ENCODE measurements at places on chromosomes 11 and 22.

- DNase-seq, result no peak
Observed at GRCh38 chr11:78525720-78526119, 48.9 kb downstream of the NARS2 start.

DNA sequence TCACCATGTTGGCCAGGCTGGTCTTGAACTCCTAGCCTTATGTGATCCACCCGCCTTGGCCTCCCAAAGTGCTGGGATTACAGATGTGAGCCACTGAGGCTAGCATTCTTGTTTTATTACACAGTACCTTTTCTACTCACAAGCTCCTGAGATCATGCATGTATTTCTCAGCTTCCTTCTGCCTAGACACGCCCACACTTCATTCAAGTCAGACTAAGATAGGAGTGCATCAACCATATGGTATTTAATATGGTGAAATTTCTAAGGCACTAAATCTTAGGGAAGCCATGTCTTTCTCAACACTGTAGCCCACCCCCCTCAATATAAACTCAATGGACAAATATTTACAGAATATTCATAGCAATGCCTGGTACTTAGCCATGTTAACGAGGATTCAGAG is 62.1 kb downstream of the SLC25A17 start:
- DNase-seq, result no peak

DNA sequence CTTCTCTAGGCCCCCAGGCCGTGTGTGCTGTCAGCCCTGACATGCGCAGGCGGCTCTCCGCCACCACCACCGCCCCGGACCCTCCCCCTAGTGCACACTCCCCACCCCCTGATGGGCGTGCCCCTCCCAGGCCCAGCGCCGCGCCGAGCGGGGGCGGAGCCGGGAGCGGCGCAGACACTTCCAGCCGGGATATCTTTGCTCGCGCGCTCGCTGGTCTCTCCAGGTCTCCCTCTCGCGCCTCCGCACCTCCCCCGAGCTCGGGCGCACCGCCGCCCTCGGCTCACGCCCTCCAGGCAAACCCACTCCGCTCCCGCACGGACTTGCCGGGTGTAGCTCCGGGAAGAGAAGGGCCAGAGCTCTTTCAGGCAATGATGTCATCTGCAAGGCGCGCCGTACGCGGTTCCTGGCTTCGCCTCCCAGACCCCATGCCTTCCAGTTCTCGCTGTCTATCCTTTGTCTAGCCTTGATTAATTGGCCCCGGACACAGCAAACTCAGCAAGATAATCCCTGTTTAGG is at the start of gene SCN3B:
Gene SCN3B, minus strand, starts transcription at position 59 of the 516 bp plus-strand sequence. CDS start 823 bp downstream, outside the sequence.
- DNase-seq, result no peak

DNA sequence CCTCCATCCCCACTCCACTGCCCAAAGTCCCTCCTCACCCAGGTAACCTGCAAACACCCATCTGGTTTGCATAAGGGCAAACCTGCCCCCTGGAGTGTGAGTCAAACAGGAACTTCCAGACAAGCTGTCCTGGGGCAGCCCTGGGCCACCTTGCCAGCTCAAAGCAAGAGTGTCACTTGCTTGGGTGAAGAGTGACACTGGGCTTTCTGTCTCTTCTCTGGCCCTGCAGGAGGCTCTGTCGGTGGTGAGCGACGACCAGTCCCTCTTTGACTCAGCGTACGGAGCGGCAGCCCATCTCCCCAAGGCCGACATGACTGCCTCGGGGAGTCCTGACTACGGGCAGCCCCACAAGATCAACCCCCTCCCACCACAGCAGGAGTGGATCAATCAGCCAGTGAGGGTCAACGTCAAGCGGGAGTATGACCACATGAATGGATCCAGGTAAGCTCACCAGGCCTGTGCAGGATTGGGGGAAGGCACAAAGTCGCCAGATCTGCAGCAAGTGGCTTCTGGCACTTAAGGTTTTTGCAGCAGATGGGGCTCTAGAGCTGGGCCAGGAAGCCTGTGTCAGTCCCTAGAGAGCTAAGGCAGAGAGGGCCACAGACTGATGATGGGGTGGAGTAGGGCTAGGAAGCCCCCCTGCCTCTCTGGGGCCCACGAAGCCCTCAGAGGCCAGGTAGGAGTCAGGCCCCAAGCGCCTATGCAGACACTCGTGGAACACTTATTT is 64.2 kb downstream of the FLI1 start:
- no peak for DNase-seq

DNA sequence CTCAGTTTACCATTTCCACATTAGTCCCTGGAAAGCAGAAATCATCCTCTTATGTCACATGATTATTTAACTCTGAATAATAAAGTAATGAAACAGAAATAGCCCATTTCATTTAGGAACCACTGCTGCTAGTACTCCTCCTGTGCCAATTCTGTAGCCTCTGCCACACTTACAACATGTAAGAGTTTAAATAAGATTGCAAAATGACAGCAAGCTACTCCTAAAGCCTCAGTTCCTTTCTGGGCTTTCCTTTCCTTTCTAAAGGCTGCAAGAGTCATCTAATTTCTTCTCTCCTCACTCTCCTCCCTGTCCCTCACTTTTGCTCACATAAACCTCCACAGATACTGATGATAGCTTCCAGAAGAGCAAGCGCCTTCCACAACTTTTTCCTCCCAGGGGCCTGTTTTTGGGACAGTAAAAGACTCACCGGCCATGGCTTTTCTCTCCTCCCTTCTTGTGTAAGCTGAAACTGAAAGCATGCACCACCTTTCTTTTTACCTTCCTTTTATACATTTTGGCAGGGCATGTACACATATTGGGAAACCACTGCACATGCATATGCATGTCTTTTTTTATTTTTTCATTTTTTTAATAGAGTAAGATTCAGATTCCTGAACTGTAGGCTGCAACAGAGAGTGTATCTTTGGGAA is 38.5 kb downstream of the CARD18 start:
- DNase-seq, result no peak

- no peak for DNase-seq
Observed at GRCh38 chr11:73157101-73158010, 15.2 kb upstream of the FCHSD2 start.

GRCh38 chr22:19061471-19062138 is 60.6 kb downstream of the DGCR2 start:
- no peak for DNase-seq

DNA sequence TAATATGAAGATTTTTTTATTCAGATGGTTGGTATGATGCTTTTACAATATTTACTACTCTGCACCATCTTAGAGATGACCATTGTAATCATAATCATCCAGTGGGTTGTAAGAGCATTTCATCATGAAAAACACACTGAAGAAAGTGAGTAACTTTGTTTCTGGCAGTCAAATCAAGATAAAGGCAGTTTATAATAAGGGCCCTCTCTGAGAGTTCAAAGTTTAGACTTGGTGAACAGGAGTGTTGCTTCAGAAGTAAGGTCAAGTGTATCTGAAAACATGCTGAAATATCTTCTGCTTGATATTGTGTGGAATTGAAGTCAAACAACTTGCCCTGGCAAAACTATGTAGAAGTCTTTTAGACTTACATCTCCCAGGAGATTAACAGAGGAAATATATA is 19.5 kb upstream of the MS4A8 start:
- DNase-seq, result no peak

DNA sequence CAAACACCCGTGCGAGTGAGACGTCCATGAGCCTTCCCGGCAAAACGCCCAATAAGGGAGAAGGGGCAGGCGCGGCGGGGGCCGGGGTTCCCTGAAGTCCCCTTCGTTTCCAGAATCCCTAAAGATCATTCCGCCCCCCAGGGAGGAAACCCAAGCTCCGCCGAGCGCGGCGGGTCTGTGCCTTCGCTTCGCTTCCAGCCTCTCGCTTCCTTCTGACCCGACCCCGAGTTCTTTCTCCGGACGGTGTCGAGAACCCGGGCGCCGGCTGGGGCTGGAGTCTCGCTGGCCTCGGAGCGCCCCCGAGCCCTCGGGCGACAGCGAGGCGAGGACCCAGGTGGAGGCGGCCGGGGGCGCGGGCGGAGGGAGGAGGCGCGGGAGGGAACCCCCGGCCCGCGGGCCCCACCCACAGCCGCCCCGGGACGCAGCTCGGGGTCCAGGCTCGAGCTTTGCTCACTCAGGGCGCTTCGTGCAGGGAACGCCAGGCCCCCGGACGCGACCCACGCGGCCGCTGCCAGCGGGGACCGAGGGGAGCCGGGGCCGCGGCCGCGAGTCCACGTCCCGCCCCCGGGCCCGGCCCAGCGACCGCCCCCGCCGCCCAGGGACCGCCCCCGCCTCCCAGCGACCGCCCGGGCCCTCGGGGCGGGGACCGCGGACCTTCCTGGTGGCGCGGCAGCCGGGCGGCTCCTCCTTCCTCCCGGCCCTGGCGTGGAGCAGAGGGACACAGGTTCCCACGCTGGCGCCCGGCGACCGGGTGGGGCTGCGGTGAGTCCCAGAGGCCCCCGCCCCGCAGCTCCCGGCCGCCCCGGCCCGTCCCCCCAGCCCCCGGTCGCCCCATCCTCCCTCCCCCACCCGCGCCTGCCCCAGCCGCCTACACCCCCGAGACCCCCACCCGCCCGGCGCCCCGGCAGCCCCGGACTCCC is at the start of gene PGGHG:
Gene PGGHG, plus strand, starts transcription at position 649 of the 920 bp plus-strand sequence. CDS start 691 bp downstream, outside the sequence.
- DNase-seq, result peak; percentile 46

DNA sequence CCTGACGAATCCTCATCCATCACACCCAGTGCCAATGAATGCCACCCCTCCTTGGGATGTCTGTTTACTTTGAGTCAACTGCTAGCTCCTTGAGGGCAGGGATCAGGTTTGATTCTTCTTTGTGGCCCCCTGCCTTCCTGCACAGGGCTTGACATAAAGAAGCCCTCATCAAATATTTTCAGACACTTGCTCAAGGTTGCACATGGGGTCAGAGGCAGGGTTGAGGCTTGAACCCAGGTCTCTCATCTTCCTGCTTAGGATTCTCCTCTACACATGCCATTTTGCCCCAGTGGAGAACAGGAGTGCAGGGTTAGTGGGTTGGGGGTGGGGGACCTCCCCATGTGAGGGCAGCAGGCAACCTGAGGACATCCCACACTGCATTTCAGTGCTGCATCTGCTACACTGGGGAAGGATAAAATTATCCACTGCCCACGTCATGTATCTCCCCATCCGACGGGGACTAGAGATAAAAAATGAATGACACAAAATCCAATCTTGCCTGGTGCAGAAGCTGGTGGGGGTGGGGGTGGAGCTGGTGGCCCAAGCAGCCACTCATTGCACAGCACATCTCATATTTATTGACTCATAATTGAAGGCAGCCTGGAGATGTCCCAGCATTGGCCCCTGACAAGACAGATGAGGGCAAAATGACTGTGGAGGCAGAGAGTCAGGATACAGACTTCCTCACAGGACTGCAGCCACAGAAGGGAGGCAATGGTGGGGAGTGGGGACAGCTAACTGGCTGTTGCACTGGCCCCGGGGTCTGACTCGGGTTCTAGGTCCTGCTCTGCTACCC is 41.3 kb downstream of the NEU3 start:
- no peak for DNase-seq

DNA sequence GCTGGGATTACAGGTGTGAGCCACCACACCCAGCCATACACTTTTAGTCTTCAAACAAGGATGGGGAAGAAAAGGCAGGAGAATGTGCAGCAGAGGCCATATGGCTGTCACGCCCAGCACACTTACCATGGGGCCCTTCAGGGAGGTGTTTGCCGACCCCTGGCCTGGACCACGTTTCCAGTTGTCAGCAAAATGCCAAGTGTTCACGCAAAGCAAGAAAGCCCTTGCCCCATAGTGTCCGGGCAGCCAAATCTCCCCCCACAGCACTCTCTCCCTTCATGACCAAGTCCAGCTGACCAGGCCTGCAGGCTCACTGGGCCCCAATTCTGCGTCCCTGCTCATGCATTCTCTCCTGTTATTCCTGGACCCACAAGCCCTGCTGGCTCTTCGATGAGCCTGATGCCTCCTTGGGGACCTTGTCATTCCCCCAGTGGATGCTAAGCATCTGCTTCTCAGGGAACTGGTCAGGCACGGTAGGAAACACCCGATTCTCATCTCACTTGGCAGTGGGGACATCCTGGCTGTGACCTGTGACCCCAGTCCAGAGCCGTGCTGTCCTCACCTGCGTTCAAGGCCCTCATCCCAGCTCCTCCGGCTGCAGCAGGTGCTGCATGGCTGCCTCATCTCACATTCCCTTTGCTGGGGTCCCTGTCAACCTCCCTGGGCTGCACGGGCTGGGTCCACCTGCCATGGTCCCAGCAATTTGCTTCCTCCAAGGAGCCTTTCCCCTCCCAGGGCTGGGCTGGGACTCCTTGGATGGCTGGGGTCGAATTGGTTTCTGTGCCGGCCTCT is 96.4 kb downstream of the CTTN start:
- no peak for DNase-seq

- DNase-seq, result no peak
Observed at GRCh38 chr22:38403812-38404211, 51.2 kb downstream of the KCNJ4 start.

DNA sequence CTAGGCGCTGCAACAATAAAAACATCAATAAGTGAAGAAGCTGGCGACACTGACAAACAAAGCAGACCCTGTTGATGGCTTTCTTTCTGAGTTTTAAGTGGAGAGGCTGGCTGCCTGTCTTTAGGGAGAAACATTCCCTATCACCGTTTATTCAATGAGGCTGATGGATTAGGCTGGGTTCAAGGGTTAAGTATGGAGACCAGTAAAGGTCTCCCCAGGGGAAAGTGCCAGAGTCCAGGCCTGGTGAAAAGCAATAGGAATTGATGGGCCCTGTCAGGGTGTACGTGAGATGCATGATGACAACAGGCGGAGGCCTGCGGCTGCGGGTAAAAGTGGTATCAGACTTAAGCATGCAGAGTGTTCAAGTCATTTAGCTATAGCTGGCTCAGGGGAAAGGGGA is 102.6 kb downstream of the ALX4 start:
- no peak for DNase-seq

- no peak for DNase-seq
Observed at GRCh38 chr22:37442135-37442534, 14.9 kb upstream of the ELFN2 start.

DNA sequence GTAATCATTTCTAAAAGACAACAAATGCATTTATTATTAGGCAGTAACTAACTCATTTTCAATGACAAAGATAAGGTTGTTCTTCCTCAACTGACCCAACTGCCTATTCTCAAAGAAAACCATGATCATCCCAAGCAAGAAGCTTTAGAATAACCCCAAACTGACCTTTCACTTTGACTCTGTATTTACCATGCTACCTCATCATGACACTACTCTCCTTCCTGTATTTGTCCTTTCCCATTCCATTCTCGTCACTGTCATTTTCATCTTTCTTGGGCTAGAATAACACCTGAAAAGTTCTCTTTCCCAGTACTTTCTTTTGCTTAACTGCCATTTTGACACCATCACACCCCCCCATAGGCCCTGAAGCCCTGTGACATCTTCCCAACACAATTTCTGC is 48.3 kb downstream of the TCF20 start:
- no peak for DNase-seq
